ENCODE measurements at places on chromosomes 3 and 15.

- DNase-seq: no peak
Measured at GRCh38 chr3:24678021-24678420, 183.4 kb upstream of the THRB start.

DNA sequence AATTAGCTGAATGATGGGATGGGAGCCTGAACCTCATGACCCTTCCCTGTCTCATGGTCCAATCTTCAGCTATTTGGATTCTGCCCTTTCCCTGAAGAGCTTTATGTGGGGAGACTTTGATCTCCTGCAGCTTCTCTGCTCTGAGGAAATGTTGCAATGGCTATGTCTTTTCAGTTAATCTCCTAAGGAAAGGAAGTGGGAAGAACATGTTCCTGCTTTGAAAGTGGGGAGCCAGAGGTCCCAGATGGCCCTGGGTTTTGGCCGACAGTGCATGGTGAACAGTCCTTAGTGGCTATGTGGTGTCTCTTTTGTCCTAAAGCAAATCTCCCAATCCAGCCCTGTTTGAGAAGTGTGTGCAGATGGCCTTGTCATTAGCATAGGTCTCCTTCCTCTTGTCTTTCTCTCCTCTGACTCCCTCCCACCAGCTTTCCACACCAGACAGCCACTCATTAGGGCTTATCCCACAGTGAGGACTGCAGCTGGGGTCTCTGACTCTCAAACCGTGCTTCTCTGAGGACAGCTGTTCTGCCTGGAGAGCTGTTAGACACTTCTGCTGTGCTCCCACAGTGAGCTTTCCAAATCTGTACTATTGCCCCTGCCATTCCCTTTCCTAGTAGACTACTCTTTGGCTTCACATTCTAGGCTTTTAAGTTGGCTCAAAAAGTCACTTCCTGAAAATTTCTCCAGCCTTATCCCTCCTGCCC lies 365.8 kb upstream of the UMPS start:
- DNase-seq: no peak

DNA sequence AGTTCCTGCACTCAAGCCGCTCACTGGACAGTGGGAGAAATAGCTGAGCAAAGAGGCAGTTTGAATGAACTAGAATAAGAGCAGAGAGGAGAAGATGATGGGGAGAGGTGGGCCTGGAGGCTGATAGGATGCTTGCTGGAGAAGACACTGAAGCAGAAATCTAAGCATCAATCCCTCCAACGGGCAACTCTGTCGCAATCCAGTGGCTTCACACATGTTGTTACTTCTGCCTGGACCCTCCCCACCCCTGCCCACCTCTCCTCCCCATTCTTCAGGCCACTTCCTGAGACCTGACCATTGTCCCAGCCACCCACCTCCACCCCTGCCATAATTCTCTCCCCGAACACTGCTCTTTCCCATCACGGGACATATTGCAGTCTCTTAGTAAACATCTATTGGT lies 76.0 kb downstream of the SRGAP3 start:
- DNase-seq: no peak

DNA sequence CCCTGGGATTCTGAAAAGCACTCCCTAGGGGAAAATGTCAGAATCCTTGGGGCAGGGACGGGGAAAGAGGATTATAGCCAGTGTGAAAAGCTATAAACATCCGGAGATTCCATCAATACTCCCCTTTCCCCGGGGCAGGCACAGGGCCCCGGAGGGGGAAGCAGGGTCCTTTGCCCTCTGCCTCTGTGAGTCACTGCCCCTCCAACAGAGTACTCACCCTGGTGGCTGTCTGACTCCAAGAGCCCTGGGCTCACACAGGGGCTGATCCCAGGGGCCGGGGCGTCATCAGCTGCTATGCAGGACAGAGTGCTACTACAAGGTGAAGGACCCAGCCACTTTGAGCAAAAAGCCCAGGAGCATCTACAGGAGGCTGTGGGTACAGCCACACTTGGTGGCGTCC lies 133.0 kb upstream of the PRR20G start:
- no peak for DNase-seq

- DNase-seq: no peak
Measured at GRCh38 chr3:180478695-180479094, 123.3 kb upstream of the TTC14 start.

DNA sequence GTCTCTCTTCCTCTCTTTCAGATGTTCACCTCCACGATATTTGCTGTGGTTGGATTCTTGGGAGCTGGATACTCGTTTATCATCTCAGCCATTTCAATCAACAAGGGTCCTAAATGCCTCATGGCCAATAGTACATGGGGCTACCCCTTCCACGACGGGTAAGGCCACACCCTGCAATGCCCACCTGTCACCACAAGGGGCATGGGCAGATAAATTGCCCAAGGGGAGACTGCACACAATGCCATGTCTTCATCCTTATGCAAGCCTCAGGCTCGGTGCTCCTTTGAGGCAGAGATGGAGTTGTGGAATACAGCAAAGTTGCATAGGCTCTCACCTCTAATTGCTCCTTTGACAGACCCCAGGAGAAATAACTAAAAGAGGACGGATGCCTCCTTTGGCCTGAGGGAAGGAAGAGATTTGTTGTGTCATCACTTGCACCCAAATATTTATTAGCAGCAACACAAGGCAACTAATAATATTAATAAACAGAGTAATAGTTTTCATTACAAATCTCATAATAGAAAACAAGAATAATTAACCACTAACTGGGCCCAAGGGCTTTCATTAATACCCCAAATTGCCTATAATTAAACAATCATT lies 13.2 kb downstream of the TM4SF4 start:
- DNase-seq: no peak

DNA sequence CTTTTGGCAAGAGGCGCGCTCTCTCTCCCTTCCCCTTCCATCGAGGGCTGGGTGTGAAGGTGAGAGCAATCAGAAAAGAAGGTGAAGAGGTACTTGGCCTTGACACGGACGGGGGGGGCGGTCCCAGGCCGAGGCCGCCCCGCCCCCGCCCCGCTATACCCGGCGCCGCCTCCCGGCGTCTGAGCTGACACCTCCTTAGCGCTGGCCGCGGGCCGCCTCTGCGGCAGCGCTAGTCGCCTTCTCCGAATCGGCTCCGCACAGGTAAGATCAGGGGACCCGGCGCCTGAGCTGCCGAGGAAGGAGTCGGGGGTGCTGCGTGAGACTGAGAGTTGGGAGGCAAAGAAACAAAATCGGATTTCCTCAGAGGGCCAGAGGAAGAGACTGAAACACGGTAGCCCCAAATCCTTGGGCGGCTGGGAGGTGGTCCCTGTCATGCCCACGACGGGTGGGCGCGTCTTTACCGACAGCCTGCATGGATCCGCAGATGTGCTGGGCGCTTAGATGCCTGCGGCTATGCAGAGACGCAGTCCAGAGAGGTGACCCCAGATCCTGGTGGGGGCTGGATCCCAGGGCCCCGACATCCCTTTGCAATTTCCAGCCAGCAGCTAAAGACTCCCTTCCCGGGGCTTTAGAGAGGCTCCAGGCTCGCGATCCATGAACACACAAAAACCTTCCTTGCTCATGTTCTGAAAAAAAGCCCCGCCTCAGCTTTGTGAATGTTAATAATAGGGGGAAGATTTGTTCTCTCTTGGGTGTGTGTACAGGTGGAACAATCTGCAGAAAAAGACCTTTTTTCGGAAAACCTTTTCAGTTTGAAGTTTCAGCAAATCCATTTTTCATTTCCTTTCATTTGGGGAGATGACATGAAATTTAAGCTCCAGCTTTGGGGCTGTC lies at the start of gene ENTPD3:
TSS of gene ENTPD3 (plus strand) at position 184 of the 894 bp plus-strand sequence. CDS start 874 bp downstream, outside the sequence.
- DNase-seq: no peak

GRCh38 chr3:9071936-9072666 lies 108.8 kb upstream of the RAD18 start:
- DNase-seq: no peak

DNA sequence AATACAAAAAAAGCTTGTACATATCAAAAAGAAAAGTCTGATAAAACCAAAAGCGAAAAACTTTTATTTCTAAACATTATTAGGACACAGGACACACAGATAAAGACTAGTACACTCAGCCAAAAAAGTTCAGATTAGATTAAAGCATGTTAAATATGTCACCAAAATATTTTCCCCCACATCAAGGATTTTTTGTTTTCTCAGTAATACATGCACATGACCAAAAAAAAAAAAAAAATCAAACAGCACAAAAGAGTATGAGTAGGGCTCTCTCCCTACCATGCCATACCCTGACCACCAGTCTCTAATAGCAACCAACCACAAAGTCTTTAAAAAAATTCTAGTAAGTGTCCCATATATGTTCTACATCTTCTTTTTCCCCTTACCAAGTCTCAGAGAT lies 77.4 kb downstream of the LRRFIP2 start:
- peak; percentile 25 for DNase-seq

DNA sequence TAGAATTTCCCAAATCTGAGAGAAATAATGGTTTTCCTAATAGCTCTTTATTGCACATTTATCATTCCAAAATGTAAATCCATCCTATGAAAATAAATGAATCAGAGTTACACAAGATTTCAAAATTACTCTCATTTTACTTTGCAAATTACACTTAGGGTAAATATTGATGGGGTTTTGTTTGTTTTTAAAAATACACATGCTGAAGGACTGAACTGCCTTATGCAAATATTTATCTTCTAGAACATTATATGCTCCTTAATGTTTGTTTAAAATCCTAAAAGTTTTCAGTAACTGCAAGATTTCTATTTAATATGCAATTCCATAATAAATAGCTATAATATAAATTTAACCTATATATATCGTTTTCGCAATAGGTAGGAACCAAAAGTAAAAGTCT lies 38.2 kb downstream of the FOXP1 start:
- DNase-seq: no peak

GRCh38 chr3:108051005-108051404 lies 39.8 kb downstream of the CD47 start:
- DNase-seq: peak; percentile 41

DNA sequence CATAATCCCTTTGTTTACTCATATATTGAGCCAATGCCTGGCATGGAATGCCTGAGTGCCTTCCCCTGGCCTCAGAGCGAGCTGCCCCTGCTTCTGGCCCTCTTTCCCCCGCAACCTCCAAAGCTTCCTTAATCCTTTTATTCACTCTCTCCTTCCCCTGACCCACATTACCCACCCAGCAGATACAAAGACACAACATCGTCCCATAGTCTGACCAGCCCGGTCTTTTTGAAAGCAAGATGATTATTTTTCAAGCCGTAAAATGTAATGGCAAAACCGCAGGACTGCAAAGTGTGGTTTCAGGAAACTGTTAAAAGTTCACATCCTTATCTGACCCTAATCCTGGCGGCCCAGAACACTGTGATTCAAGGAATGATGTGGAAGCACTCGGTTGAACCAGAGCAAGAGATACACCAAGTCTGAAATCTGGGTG lies 78.4 kb upstream of the LRTM1 start:
- DNase-seq: no peak

- DNase-seq: peak; percentile 80
Measured at GRCh38 chr3:56862352-56863062, 60.8 kb upstream of the ARHGEF3 start.

DNA sequence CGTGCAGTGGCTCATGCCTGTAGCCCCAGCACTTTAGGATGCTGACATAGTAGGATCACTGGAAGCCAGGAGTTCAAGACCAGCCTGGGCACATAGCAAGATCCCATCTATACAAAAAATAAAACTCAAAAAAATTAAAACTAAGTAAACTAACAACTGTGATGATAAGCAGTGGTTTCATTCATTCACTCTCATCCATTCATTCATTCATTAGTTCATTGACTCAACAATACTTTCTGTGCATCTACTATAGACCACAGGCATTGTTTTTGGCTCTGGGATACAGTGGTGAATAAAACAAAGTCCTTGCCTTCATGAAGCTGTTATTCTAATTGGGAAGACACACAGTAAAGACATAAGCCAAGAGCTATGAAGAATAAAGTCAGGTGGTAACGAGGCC lies 7.5 kb upstream of the TMEM212 start:
- DNase-seq: no peak

- peak; percentile 86 for DNase-seq
Measured at GRCh38 chr15:72554471-72555425, 80.6 kb downstream of the ARIH1 start.

GRCh38 chr3:120424506-120424905 lies 26.3 kb downstream of the FSTL1 start:
- no peak for DNase-seq

DNA sequence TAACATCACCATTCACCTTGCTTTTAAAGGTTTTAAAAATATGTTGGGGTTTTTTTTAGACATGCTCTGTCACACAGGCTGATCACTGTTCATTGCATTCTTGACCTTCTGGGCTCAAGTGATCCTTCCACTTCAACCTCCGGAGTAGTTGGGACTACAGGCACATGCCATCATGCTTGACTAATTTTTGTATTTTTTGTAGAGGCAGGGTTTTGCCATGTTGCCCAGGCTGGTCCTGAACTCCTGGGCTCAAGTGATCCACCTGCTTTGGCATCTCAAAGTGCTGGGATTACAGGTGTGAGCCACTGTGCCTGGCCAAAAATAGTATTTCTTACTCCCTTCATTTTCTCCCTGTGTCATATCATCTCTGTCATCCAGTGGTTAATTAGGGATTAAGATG lies 101.4 kb downstream of the PIK3R4 start:
- no peak for DNase-seq

DNA sequence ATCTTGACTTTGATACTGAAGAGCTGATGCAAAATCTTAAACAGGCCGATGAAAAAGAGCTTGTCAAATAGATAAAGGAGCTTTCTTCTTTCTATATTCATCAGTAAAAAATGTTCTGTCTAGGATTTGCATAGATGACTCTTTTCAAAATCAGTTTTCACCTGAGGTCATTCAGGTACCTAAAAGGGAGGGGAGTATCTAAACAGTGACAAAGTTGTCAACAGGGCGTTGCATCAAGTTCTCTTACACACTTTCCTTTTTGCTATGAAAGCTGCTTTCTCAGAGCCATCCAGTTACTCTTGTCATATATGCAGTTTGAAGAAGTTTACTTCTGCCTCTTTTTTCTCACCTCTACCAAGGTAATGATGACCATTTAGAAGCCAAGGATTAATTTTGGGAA lies 60.0 kb downstream of the AKAP13 start:
- no peak for DNase-seq

DNA sequence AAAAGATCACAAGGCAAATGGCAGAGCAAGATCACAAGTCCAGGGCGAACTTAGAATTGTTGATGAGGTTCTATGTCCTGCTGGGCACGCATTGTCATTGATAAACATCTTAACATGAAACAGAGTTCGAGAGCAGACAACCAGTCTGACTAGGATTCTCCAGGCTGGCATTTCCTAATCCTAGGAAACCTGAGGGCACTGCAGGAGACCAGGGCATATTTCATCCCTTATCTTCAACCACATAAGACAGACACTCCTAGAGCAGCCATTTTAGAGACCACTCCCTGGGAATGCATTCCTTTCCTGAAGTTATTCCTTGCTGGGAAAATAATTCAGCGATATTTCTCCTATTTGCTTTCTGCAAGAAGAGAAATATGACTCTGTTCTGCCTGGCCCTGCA lies 1199.9 kb downstream of the SI start:
- DNase-seq: no peak

Data from choroid plexus epithelial cell (primary cell).